SJSA1 (cell line): ENCODE measurements at places on chromosomes 6 and 20.

DNA sequence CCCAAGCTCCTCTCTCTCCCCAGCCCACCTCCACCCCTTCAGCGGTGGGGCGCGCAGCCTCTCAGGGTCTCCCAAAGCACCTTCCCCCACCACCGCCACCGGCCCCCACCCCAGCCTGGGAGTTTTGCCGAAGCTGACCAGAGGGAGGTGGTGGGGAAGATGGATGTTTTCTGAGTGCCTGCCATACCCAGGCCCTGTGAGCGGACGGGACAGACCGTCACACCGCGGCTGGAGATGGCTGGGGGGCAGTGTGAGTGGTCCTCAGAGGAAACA is 5.7 kb downstream of the C20orf204 start:
- no peak for DNase-seq

DNA sequence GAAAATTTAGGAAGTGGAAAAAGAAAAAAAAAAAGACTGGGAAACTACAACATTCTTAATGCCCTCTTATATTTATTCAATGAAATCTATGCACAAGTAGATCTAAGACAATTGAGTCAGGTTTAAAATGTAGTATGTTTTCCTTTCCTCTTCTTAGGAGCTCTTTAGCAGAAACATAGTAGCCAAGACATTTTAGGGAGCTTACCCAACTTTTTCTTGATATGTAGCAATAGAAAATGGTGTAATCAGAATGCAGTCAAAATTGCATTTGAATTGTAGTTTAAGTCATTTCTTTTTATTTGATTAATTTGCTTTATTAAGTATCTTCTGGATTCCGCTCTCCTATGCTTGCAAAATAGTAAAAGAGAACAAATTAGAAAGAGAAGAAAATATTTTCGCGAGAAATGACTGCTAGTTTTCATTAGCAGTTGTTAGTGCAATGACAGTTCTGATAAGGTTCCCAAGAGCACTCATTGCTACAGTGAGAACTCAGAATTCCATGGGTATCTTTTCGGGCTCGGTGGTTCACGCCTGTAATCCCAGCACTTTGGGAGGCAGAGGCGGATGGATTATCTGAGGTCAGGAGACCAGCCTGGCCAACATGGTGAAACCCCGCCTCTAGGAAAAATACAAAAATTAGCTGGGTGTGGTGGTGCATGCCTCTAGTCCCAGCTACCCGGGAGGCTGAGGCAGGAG is 52.2 kb downstream of the JARID2 start:
- DNase-seq: no peak

DNA sequence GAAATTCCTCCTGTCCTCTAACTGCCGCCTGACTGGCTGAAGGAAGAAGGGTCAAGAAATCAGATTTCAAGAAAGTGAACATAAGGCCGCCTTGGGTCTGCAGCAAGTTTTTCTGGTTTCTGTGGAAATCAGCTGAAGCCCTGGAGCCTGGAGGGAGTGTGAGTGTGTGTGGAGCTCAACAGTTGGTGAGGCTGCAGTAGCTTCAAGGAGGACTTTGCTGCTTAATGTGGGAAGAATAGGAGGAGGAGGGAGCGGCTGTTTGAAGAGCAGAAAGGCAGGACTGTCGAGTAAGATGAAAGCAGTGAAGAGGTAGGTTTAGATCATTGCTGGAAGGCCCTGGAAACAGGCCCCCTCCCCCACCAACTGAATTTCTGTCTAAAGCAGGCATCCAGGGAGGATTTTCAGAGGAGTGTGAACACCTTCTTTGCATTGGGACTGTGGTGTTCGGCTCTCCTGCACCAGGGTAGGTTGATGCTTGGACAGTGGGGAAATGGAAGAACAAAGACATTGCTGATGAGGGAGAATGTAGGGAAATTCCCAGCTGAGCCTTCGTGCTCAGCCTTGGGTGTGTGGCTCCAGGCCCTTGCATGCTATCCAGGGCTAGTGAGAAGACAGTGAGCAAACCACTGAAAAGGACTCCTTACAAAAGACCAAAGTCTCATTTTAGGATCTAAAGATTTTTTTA is 79.5 kb upstream of the VSTM2L start:
- DNase-seq: peak; percentile 79

GRCh38 chr20:3283222-3283820 is 44.3 kb upstream of the SLC4A11 start:
- DNase-seq: no peak

DNA sequence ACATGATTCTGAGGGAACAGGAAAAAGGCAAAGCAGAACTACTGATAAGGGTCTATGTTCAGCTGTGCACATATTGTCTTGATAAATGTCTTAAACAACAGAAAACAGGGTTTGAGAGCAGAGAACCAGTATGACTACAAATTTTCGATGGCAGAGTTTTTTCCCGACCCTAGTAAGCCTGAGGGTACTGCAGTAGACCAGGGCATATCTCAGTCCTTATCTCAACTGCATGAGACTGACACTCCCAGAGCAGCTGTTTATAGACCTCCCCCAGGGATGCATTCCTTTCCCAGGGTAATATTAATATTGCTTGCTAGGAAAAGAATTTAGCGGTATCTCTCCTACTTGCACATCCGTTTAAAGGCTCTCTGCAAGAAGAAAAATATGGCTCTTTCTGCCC is 1176.8 kb upstream of the ADGRB3 start:
- no peak for DNase-seq

DNA sequence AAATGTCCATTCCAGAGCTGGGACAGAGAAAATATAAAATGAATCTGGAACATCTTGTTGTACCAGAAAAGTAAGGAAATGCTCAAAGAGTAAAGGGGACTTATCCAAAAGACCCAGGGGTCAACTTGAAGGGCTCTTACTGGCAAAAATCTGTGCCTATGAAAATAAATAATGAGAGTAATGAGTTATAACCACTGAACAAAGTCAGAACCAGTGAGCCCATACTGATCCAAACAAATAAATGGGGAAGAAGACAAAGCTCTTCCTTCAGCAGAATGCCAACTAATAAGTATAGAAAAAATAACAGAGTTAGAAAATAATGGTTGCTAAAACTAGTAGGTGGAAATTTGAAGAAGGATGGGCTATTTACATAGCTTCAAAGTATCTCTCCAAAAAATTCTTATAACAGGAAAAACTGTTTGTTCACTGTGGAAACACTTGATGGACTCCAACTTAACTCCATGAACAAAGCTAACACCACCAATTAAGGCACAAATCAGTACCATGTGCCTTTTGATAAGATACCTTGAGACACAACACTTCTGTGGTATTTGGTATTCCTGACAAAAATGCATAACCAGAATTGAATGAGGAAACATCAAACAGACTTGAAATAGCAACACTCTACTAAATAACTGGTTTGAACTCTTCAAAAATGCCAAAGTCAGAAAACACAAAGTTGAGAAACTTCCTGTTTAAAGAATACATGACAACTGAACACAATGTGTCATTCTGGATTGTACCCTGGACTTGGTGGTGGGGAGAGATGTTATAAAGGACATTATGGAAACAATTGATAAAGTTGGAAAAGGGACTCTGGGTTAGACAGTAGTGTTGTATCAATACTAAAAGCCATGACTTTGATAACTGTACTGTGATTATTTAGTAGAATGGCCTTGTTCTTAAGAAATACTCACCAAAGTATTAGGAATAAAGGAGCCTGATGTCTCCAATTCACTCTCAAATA is 197.5 kb downstream of the ISM1 start:
- no peak for DNase-seq

DNA sequence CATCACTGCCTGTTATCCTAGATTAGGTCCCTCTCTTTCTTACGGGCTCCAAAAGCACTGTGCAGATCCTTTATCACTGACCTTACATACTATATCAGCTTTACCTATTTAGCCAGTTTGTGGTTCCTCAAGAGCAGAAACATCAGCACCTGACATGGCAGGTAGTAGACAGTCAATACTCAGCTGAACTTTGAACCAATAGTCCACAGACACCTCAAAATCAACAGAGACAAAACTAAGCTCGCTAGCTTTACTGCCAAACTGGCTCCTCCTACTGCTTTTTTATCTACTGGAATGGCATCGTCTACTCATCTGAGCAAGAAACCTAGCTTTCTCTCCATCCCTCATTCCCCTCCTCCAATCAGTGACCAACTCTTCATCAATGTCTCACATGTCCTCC is 5.6 kb downstream of the IL17A start:
- DNase-seq: no peak

- DNase-seq: no peak
These were observed 628.8 kb upstream of the MAN1A1 start for GRCh38 chr6:119978274-119978889.

DNA sequence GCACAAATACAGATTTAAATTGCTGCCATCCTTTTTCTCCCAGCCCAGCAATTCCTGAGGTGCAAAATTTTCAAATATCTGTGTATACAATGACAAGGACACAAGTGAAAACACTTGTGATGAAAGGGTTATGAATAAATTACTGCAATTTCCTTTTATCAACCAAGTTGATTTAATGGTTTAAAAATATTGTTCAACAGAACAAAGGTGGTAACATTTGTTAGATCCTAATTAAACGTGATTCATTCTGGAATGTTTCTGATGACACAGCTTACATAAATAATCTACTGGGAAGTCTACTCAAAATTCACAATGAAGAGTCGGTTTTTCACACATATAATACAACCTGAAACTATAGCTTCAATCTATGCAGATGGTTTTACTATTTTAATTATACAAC is 17.1 kb downstream of the B4GALT5 start:
- DNase-seq: no peak

- DNase-seq: no peak
These were observed 51.5 kb downstream of the CTCFL start for GRCh38 chr20:57473246-57474048.

DNA sequence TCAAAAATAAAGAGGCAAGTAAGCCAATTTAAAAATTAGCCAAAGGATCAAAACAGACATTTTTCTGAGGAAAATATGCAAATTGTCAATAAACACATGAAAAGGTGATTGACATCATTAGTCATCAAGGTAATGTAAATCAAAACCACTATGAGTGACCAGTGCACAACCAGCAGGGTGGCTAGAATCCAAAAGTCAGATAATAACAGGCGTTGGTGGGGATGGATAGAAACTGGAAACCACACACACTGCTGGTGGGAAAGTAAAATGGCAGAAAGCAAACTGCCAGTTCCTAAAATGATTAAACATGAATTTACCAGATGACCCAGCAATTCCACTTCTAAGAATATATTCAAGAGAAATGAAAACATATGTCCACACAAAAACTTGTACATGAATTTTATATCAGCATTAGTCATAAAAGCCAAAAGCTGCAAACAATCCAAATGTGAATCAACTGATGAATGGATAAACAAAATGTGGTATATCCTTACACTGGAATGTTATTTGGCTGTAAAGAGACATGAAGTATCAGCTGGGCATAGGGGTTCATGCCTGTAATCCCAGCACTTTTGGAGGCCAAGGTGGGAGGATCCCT is 74.8 kb upstream of the MBOAT1 start:
- no peak for DNase-seq

- DNase-seq: peak; percentile 77
These were observed 32.3 kb downstream of the FOXP4 start for GRCh38 chr6:41578217-41579087.

GRCh38 chr6:45924763-45925342 is 90.8 kb downstream of the CLIC5 start:
- DNase-seq: no peak

DNA sequence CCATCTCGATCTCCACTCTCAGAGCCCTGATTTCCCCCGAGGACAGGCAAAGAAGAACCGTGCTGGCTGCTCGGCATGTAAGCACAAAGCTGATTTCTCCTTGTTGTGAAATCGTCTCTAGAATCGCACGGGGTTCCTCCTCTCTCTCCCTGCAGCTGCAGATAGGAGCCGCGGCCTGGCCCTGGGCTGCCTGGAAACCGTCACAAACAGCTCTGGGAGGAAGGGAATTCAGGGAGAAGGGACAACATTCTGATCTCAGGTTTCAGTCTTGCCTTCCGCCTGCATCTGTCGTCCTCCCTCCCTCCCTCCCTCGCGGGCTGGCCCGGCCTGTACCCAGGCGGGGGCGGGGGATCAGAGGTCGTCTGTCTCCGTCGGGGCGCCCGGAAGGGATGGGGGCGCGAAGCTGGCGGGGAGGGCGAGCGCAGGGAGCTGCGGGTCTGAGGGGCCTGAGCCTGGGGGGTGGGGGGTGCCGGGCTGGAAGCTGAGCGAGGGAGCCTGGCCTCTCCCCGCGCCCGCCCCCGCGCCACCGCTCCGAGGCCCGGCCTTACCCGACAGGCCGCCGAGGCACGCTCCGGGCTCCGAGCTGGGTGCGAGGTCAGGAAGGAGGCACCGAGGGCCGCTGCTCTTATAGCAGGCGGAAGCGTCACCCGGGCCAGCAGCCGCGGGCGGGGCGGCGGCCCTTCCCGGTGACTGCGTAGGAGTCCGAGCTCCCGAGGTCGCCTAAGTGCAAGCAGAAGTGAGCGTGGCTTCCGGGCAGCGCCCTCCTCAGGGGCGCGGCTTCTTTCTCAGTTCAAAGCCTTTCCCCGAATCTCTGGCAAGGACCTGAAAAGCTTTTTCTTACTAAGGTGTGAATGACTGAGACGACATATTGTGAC is at the start of gene SERPINB1:
Gene SERPINB1 (minus strand): TSS at position 600 of the 875 bp plus-strand sequence. CDS start 1,277 bp downstream, outside the sequence.
- DNase-seq: peak; percentile 89

- DNase-seq: no peak
These were observed 235.2 kb upstream of the ASCC3 start for GRCh38 chr6:101116337-101116736.
